Effector memory CD8-positive, alpha-beta T cell (primary cell): ENCODE measurements at places on chromosomes 1 and 21.

GRCh38 chr1:116706841-116707240 lies 39.3 kb upstream of the IGSF3 start:
- no peak for DNase-seq

DNA sequence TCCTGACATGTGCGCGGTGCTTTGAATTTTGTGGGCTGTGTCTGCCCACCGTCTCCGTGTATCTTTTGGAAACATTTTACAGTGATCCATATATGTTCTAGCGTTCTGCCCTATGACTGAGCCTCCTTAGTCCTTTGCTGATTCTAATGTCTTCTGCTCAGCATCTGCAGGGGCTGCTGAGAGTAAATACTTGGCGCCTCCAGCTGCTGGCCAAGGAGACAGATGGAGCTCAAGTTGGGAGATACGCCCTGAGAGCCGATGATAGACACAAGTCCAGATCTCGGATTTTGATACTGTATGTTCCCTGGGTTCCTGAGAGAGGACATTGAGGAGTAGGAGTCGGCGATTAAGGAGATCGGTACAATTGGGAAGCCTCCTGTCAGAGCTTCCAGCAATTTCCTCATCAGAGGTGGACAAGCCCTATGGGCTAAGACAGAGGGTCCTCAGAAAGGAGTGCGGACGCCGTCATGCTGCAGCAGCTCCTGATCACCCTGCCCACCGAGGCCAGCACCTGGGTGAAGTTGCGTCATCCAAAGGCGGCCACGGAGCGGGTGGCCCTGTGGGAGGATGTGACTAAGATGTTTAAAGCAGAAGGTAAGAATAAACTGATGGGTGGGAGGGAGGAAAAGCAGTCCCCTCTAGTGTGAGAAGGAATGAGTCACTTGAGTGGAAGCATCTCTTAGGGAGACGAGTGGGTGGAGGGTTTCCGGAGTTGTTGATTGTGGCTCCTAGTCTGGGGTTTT lies 390 bp downstream of the ZFP69B start:
- peak; percentile 59 for DNase-seq

DNA sequence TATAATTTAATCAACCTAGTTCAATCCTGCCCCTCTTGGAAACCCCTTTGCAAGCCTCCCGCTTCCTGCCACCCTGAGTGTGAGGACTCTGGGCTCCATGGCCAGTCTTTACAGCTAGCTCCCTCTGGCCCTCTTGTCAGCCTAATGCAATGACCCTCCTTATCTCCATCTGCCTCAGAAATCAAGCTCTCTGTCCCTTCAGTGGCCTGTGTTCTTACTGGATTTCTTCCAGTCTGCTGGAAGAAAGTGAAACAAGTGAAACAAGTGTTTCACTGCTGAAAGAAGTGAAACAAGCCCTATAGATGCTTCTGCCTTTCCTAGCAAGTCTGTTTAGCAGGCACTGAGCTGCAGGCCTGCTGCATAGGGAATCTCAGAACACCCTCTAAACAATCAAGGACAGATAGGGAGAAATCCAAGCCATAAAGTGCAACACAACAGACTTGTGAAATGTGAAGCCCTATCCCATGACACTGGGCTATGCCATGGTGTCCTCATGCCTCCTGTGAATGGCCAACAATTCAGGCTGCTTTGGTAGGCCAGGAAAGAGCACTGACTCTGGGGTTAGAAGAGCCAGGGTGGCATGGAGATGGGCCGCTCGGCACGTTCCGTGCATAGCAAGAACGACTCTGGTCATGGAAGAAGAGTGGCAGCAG lies 55.9 kb downstream of the FAM163A start:
- no peak for DNase-seq

- no peak for DNase-seq
Observed at GRCh38 chr21:37553078-37553481, 186.5 kb downstream of the DYRK1A start.

DNA sequence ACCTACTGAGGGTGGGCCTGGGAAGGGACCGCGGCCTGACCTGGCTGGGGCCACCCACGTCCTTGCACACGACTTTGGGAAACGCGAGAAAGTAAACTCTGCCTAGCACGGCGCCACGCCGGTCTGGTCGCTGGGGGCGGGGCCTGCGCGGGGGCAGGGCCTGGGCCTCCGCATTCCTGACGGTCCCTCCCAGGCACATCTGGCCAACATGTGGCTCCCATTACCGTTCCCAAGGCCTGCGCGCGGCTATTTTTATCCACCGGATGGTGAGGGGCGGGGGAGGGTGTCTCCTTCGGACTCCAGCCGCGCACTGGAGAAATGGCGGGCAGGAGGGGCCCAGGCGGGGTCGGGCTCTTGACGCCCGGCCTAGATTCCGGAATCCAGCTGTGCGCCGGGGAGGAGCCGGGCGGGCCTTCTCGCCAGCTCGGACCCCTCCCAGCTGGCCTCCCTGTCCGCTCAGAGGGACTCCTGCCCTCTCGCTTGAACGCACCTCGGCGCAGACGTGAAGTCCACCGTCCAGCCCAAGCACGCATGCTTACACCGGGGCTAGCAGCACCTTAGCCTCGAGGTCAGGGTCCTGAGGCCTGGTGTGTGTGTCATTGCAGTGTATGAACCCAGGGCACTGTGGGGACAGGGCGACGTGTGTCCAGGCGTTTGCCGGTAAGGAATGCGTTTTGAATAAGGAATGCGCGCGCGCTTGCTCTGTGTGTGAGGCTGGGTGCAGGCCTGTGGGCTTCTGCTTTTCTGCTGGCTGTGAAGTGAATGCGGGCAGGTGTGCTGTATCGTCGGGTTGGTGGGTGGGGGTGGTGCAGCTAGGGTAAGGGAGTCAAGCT lies 2.1 kb downstream of the EVA1B start:
- DNase-seq, result no peak

DNA sequence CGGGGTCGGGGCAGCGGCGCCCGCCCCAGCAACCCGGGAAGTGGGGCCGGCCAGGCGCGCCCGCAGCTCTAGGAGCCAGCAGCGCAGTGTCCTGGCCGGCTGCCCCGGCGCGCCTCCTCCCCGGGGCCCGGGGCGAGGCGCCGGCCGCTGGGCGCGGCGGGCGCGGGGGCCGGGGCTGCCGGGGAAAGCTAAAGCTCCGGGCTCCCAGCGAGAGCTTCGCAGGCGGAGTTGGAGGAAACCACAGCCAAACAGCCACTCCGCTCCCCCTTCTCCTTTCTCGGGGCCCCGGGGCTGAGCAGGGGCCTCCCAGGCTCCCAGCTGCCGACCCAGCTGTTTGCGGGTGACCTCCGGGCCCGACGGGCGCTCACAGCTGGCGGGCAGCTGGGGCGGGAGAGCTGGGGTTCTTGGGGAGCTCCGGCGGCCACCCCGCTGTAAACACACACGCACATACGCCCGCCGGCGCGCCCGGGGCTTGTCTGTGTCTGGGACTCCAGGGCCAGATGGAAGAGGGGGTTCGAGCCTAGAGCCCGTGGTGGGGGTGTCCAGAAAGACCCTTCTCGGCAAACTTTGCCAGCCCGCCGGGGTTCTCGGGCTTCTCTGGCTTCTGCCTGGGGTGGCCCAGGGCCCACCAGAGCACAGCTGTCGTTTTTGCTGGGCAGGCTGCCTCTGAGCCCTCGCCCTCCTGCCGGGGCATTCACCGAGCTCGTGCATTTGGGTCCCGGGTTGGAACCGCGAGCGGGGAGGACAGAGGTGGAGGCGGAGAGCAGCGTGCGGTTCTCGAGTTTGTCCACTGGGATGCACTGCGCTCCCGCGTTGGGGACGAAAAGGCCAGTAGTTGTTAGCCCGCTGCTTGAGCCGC lies 1.5 kb downstream of the AJAP1 start:
- no peak for DNase-seq

- no peak for DNase-seq
Observed at GRCh38 chr21:34554227-34554626, 42.2 kb upstream of the KCNE1 start.
